ENCODE measurements at places on chromosomes 7 and 10. TPM values are rescaled to one million over a fixed set of nuclear protein-coding genes. Genes with fewer than 3 reads are reported as not detected.
A peak's percentile ranks its signal among the peaks of the same experiment; 100 is the strongest.

- DNase-seq, result no peak
Measured at GRCh38 chr7:52547308-52547910, 488.0 kb upstream of the POM121L12 start.

DNA sequence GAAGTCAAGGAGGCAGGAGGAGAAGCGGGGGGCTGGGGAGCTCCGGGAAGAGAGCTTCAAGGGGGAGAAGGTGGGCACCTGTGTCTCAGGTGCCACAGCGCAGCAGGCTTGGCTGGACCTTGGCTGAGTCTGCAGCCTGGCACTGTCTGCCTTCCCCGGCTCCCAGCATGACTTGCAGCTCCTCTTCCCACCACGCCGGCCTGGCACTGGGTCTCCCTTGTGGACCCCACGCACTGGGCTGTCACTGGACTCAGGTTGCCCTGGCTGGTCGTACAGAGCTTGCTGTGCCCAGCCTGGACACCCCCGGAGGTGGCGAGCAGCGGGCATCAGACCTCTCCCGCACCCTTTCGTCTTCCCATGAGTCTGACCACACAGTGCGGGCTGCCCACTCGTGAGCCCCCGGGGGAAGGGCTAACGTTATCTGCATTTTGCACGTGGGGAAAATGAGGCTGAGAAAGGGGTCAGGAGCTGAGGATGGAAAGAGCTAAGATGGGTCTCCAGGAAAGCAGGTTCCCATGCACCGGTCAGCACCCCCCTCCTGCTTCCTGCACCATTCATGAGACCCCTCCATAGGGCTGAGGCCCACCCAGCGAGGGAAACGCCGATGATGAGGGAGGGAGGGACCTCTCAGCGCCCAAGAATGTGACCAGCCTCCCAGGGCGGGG is 40.3 kb upstream of the PSMG3 start:
- DNase-seq, result no peak

DNA sequence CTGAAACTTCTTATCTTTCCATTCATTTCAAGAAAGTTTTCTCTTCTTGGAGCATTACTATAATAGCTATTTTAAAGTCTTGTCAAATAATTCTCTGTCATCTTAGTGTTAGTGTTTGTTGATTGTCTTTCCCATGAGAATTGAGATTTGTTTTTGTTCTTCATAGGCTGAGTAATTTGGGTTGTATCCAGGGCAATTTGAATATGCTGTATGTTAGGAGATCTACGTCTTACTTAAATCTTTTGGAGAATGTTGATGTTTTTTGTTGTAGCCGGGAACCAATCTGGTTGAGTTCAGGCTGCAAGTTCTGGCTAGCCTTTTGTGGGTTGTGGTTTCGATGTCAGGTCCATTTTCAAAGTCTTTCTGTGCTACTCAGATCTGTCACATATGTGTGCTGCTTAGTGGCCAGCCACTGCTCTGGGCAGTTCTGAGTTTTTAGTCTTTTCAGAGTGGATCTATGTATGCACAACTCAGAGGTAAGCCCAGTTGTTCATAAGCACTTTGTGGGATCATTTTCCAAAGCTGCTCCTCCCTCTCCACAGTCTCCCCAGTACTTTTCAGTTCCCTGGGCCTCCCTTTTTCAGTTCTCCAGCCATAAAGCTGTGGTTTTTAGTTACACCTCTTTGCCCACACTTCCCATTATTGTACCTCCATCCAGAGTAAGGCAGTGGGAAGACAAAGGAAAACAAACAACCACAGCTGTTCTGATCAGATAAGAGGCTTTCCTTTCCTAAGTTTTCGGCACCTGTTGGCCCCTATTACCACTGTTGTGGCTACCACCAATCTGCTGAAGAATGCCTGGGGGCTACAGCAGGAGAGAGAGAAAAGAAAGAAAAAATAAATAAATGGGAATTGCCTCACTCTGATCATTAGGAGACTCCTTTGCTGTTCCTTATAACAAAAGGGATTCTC is 4.7 kb upstream of the CCNJ start:
- no peak for DNase-seq

DNA sequence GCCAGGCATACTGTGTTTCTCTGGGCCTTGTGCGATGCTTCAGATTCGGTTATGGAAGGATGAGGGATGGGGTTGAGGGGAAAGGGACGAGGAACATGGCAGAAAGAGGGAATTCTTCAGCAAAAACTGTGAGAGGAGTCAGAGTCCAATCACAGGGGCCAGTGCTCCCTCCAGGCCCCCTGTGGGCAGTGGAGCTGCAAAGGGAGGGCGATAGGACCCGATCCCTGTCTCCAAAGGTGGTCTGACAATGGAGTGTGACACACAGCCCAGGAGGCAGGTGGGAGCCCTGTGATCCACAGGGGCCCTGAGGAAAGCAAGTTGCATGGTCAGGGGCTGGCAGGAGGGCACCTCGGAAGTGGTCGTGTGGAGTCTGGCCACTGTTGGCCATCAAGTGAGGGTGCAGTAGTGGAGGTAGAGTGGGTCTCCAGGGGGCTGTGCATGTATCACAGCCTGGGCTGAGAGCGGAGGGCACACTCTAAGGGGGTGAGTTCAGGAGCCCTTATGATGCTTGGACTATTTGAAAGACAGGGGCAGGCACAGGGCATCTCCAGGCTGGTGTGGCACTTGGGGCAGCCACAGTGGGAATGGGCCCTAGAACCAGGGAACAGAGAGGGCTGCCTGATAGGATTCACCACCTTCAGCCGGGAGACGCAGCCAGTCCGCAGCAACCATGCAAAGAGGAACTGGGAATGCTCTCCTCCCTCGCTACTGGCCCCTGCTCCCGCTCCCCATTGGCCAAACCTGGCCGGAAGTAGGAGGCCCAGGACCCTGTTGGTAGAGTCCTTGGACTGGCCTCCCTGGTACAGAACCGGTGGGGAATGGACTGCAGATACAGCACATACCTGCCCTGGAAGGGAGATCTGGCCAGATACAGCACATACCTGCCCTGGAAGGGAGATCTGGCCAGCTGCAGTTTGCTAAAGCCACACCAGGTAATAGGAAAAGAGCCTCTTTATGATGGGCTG is 115.9 kb downstream of the ADCY1 start:
- no peak for DNase-seq

DNA sequence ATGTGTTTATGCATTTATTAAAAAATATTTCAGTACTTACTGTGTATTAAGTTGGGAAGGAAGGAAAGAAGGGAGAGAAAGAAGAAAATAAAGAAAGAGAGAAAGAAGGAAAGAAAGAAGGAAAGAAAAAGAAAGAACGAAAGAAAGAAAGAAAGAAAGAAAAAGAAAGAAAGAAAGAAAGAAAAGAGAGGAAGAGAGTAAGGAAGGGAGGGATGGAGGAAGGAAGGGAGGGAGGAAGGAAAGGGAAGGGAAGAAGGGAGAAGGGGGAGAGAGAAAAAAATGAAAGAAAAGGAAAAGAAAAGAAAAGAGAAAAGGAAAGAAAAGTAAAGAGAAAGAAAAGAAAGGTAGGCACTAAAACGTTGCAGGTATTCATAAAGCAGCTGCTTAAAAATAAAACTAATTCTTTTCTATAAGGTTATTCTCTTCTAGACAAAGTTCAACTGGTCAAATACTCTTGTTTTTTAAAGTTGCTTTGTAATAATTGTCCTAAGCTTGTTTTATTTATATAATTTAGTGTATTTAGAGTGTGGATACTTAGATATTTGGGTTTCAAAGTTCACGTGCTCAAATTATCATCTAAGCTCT is 703.3 kb upstream of the LRRTM3 start:
- DNase-seq, result no peak

DNA sequence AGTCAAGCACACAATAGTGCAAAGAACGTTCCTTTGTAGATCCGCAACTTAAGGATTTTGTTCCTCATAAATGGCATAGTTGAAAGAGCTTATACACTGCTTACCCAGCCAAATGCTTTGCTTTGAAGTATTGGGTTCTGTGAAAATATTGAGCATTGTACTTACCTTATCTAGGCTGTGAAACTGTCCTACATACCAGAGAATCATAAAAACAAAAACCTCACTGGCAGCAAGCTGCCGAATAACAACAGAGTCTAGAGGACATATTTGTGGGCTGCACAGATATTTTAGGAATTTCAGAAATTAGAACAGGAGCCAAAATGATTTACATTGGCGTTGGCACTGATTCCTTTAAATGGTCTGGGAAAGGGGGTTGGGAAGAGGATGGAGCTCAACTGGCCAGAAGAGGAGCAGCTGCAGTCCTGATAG is 174.8 kb downstream of the RTKN2 start:
- peak; percentile 65 for DNase-seq

GRCh38 chr10:13674645-13675588 is 88.2 kb downstream of the PRPF18 start:
- DNase-seq, result peak; percentile 92

- DNase-seq, result no peak
Measured at GRCh38 chr7:121576148-121576917, 180.2 kb upstream of the FAM3C start.

GRCh38 chr10:74018241-74018640 is 20.3 kb downstream of the VCL start:
- DNase-seq, result no peak

DNA sequence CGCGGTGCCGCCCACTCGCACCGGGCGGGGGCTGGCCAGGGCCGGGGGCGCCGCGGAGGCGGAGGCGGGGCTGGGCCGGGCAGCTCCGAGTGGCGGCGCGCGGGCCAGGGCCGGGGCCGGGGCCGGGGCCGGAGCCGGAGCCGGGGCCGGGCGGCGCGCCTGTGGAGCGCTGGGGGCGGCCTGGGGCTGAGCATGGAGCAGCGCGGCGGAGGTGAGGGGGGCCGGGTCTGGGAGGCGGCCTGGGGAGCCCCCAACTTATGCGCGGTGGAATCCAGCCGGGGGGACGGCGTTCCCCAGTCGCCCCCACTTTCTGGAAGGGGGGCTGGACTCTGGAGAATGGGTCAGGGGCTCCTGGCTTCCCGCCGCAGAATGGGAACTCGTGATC is at the start of gene LZTS2:
TSS of gene LZTS2 (plus strand) at position 67 of the 385 bp plus-strand sequence. CDS start 2,731 bp downstream, outside the sequence.
- no peak for DNase-seq

GRCh38 chr7:2803755-2804154 is 40.4 kb downstream of the GNA12 start:
- no peak for DNase-seq

DNA sequence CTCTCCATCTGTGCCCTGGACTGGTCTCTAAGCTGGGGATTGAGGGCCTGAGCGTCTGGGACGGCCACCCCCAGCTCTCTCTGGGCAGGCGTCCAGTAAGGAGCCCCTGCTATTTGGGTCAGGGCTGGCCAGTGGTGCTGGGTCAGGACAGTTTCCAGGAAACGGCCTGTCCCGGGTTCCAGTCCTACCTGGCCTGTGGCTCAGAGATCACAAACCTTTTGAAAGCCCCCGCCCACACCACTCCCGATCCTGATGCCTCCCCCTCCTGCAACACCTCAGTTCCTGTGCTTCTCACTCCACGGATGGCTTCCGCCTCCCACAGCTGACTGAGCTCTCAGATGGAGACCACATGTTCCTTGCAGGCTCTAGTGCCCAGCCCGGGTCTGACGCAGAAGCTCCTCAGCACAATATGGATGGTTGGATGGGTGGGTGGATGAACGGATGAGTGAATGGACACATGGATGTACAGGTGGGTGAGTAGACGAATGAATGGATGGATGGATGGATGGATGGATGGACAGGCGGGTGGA is 91.7 kb upstream of the PDGFA start:
- no peak for DNase-seq

DNA sequence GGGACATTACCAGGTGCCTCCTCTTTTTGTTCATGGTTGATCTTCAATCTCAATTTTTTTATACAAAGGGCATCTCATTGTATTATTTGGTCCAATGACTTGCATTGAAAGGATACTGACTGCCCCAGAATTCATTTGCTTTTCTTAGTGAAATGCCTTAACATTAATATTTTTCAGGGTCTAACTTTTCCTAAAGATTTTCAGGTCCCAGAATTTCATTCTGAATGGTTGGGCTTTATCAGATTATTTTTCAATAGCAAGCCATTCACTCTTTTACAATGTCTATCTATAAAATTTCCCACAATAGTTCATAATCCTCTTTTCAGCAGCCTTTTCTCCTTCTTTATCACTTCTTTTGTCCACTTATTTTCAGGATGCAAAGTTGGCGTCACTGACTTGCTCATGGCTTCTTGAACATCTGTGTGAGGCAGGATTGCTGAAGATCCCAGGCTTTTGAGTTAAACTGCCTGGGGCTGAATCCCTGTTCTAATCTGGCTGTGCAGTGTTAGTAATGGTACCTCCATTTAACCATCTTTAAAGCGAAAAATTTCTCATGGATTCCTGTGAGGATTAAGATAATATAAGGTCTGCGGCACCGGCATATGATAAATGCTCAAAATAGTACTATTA is 131.7 kb upstream of the HDAC9 start:
- no peak for DNase-seq

DNA sequence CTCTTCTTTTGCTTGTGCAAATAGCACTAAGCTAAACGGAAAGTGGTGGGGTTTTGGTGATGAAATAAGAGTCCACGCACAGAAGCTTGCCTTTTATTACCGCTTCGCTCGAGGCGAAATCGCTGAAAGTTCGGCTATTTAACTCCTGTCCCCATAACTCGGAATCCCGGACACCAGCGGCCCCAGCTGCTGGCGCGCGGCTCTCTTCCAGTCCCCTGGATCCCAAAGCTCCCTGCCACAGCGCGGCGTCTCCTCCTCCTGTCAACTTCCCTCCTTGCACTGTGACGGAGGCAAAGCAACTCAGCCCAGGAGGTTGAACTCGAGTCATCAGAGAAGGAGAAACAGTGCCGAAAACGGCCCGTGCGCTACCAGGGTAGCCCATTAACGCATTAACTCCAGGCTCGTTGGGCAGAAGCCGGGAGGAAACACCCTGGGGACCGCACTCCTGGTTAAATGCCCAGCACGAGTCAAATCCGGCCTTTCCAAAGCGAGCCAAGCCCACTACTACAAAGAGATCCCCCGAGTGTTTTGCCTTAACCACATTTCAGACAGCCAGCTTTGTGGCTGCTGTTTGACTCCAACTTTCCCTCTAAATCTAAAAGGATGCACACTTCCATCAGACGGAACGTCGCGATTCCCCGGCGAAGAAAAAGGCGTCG is 1.3 kb downstream of the SEMA3D start:
- peak; percentile 80 for DNase-seq

- DNase-seq, result no peak
Measured at GRCh38 chr7:77391230-77391629, 24.9 kb downstream of the GSAP start.

DNA sequence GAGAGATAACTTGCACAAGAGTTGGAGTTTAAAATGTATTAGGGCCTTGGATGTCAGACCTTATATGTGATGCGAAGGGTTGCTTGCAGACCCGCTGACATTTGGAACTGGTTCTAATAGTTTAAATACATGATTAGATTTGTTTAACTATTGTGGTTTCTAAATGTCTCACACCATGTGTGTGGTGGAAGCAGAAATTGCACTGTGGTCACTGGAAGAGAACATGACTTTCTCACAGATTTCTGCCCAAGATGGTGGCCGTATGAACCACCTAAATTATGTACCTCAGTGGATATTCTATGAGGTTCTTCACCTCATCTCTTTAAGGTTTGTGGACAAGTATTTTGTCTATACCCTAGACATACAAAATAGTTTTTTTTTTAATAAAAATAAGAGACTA is 8.2 kb upstream of the C1QL3 start:
- DNase-seq, result no peak

HGF gene
- 10.2 TPM for total RNA-seq

COPS6 gene
- 50.4 TPM for total RNA-seq

DCLRE1C gene
- 7.4 TPM for total RNA-seq
